Thyroid gland (tissue), 4 donors: ENCODE measurements at places on chromosomes 7 and 10. TPM values are rescaled to one million over a fixed set of nuclear protein-coding genes. Genes with fewer than 3 reads are reported as not detected.

The TRUB1 gene
- total RNA-seq = 23.6 TPM

The SDK1 gene
- 1.3 TPM for total RNA-seq

The HTR5A gene
- total RNA-seq = 0.59 TPM

The KCNH2 gene
- total RNA-seq = 0.93 TPM

The C10orf120 gene
- total RNA-seq = not detected

The NEUROD6 gene
- total RNA-seq = not detected

The SLC18A2 gene
- total RNA-seq = not detected

- no peaks in the 10 kb centered on the region for H3K27me3 ChIP-seq
- H3K4me1 ChIP-seq = no peaks in the 10 kb centered on the region
Measured at GRCh38 chr10:72728462-72728861, 36.5 kb downstream of the MCU start.

GRCh38 chr10:110413903-110414547, 83.7 kb upstream of the DUSP5 start:
- H3K27me3 ChIP-seq = no peaks in the 10 kb centered on the region
- no peaks in the 10 kb centered on the region for H3K36me3 ChIP-seq
- peaks cover 24% of the 10 kb centered on the region for H3K4me1 ChIP-seq
- H3K27ac ChIP-seq = no peak overlapping the region
- DNase-seq = no peak

DNA sequence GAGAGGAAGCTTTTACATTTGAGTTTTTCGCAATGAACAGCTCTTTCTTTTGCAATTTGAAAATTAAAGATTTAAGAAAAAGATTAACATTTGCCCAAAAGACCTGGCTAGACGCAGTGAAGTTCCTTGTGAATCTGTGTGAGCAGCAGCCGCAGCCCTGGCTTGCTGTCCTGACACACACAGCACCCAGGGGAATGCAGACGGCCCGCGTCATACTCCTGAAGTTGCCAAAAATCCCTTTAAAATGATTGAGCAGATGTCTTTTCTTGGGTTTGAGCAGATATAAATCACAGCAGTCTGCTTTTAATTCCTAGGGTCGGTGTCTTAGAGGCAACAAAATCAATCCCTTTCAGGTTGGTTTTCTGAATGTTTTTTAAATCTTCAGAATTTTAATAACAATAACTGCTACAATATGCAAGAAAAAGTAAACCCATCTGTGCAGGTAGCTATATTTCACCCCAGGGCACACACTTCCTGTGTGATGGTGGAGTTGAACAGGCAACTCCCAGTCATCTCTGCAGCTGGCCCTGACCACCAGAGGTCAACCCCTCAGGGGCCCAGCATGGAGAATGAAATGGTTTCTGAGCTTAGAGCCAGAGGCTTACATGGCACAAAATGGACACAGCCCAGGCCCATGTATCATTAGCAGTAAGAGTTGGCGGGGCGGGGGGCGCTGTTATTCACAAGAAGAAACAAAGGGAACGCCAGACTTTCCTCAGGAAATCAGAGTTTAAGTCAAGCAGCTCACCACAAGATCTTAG, 32.2 kb upstream of the TRIL start:
- no peak overlapping the region for H3K4me3 ChIP-seq
- peaks cover 9% of the 10 kb centered on the region for H3K4me1 ChIP-seq
- H3K27ac ChIP-seq = no peak overlapping the region
- DNase-seq = peak; percentile 8
- no peaks in the 10 kb centered on the region for H3K27me3 ChIP-seq

DNA sequence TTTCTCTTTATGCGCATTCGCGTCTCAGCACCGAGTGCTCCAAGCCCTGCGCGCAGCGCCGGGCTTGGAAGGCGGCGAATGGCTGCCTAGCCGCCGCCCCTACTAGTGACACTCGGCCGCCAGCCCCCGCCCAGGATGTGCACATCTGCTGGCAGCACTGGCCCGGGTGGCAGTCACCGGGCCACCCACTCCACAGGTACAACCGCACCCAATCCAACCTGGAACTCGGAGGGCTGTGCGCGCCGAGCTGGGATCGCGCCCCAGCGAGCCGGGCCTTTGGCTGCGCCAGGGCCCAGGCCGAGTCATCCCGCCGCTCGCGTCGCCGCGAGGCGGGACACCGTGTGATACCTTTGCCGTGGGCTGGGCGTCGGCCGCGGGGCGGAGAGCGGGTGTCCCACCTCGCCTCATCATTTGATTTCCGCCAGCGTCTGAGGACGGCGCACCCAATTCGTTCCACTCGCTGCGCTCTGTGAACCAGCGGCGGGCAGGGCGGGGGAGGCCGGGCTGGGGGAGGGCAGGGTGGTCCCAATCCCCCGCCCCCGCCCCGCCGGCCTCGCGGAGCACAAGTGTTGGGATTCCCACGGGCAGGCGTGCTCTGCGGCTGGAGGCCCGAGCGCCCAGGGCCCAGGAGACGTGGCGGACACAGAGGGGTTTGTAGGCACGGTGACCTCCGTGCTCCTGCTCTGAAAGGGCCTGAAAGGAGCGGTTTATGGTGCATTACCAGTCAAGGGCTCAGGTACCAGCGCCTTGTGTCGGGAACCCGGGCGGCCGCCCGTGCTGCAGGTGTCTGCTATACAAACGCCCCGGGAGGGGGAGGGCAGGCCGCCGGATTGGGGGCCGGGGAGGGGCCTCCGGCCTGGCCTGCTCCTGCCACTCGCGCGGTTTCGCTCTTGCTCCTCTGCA, 17.8 kb upstream of the PTF1A start:
- H3K27ac ChIP-seq = no peak overlapping the region
- peaks cover 25% of the 10 kb centered on the region for H3K27me3 ChIP-seq
- no peak for DNase-seq
- H3K36me3 ChIP-seq = no peaks in the 10 kb centered on the region

- no peak overlapping the region for H3K27ac ChIP-seq
- H3K27me3 ChIP-seq = no peaks in the 10 kb centered on the region
- no peaks in the 10 kb centered on the region for H3K36me3 ChIP-seq
- H3K4me3 ChIP-seq = no peak overlapping the region
Measured at GRCh38 chr7:85529831-85530230, 343.0 kb upstream of the SEMA3D start.

DNA sequence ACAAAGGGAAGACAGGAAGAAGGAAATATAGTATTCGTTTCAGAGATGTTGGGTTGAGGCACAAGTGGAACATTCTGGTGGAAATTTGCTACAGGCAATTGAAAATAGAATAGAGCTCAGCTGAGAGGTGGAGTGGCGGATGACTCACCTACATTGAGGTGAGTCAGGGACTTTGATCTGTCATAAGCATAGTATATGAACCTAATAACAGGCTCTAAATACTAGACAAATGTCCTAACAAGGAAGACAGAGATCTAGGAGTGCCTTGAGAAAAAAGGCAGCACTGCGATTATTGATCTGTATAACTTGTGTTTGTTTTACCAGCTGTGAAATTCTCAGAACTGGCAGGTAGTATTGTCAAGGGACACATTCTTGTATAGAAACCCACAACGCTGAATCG, 907 bp upstream of the IFRD1 start:
- peak overlapping the region; percentile 99 for H3K4me3 ChIP-seq
- H3K27ac ChIP-seq = no peak overlapping the region
- peak; percentile 19 for DNase-seq

DNA sequence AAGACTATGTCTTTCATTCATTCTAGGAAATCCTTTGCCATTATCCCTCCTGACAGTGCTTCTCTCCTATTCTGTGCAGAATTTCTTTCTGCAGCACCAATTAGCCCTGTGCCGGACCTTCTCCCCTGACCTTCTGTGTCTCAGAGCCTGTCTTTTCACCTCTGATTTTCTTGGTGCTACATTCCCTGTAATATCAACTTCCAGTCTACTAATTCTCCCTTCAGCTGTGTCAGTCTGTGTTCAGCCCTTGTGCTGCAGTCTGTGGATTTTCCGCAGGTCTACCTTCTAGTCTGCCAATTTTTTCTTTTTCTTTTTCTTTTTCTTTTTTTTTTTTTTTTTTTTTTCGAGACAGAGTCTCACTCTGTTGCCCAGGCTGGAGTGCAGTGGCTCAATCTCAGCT, 115.8 kb downstream of the ELFN1 start:
- DNase-seq = no peak
- no peaks in the 10 kb centered on the region for H3K36me3 ChIP-seq
- H3K4me1 ChIP-seq = no peaks in the 10 kb centered on the region
- H3K27me3 ChIP-seq = no peaks in the 10 kb centered on the region
- H3K27ac ChIP-seq = no peak overlapping the region

DNA sequence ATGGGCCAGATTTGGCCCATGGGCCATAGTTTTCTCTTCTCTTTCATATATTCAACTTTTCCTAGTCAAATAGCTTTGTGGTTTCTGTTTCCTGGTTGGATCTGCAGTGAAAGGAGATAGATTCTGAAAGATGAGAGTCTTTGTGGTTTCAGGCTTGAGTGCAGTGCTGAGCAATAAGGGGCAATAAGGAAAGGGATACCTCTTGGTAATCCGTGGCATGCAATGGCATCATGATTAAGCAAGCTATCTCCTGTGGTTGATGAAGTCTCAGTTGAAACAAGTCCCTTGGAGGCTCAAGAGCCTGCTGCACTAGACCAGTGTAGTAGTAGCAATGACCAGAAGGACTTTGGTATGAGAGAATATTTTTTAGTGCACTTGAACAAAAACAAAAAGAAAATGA, 187.7 kb upstream of the CNTNAP2 start:
- H3K27ac ChIP-seq = no peak overlapping the region
- H3K36me3 ChIP-seq = no peaks in the 10 kb centered on the region

- peaks cover 9% of the 10 kb centered on the region for H3K4me1 ChIP-seq
- H3K36me3 ChIP-seq = no peaks in the 10 kb centered on the region
- no peak for DNase-seq
- peaks cover 18% of the 10 kb centered on the region for H3K27me3 ChIP-seq
- H3K27ac ChIP-seq = no peak overlapping the region
- no peak overlapping the region for H3K4me3 ChIP-seq
Measured at GRCh38 chr7:150974468-150975391, 3.4 kb downstream of the KCNH2 start.

- no peak overlapping the region for H3K4me3 ChIP-seq
- H3K36me3 ChIP-seq = no peaks in the 10 kb centered on the region
- H3K27ac ChIP-seq = no peak overlapping the region
- no peak for DNase-seq
- H3K27me3 ChIP-seq = no peaks in the 10 kb centered on the region
Measured at GRCh38 chr10:130360826-130361311, 224.7 kb downstream of the GLRX3 start.

GRCh38 chr10:126729314-126729870, 58.9 kb upstream of the C10orf90 start:
- H3K36me3 ChIP-seq = no peaks in the 10 kb centered on the region
- no peak overlapping the region for H3K27ac ChIP-seq
- no peak for DNase-seq
- H3K4me3 ChIP-seq = no peak overlapping the region
- no peaks in the 10 kb centered on the region for H3K27me3 ChIP-seq
- no peaks in the 10 kb centered on the region for H3K4me1 ChIP-seq

- no peaks in the 10 kb centered on the region for H3K36me3 ChIP-seq
- no peak overlapping the region for H3K4me3 ChIP-seq
- no peak overlapping the region for H3K27ac ChIP-seq
- H3K27me3 ChIP-seq = no peaks in the 10 kb centered on the region
- H3K4me1 ChIP-seq = no peaks in the 10 kb centered on the region
- DNase-seq = no peak
Measured at GRCh38 chr10:54985732-54986131, 184.7 kb upstream of the PCDH15 start.

- no peaks in the 10 kb centered on the region for H3K27me3 ChIP-seq
- no peaks in the 10 kb centered on the region for H3K36me3 ChIP-seq
- no peak overlapping the region for H3K27ac ChIP-seq
- no peaks in the 10 kb centered on the region for H3K4me1 ChIP-seq
- H3K4me3 ChIP-seq = no peak overlapping the region
Measured at GRCh38 chr10:90424730-90425129, 433.1 kb downstream of the HTR7 start.

- H3K36me3 ChIP-seq = peaks cover 4% of the 10 kb centered on the region
- no peak overlapping the region for H3K4me3 ChIP-seq
- no peak overlapping the region for H3K27ac ChIP-seq
- no peak for DNase-seq
- H3K4me1 ChIP-seq = peaks cover 19% of the 10 kb centered on the region
Measured at GRCh38 chr10:79390551-79391229, 43.4 kb downstream of the PPIF start.

- no peaks in the 10 kb centered on the region for H3K36me3 ChIP-seq
- H3K27ac ChIP-seq = peak overlapping the region; percentile 54
- no peak for DNase-seq
Measured at GRCh38 chr10:31701546-31701945, 227.1 kb downstream of the ARHGAP12 start.

GRCh38 chr10:132111121-132111731, 45.5 kb downstream of the JAKMIP3 start:
- H3K4me1 ChIP-seq = no peaks in the 10 kb centered on the region
- H3K4me3 ChIP-seq = no peak overlapping the region
- H3K27me3 ChIP-seq = no peaks in the 10 kb centered on the region
- no peaks in the 10 kb centered on the region for H3K36me3 ChIP-seq
- DNase-seq = no peak

- H3K27ac ChIP-seq = no peak overlapping the region
- H3K27me3 ChIP-seq = no peaks in the 10 kb centered on the region
- H3K36me3 ChIP-seq = no peaks in the 10 kb centered on the region
- no peak for DNase-seq
Measured at GRCh38 chr10:98795467-98795866, 348.7 kb upstream of the HPS1 start.

- no peaks in the 10 kb centered on the region for H3K4me1 ChIP-seq
- no peak overlapping the region for H3K4me3 ChIP-seq
- H3K27me3 ChIP-seq = no peaks in the 10 kb centered on the region
- no peaks in the 10 kb centered on the region for H3K36me3 ChIP-seq
- no peak for DNase-seq
- no peak overlapping the region for H3K27ac ChIP-seq
Measured at GRCh38 chr10:110615057-110615747, 28.9 kb upstream of the RBM20 start.
